ENCODE measurements at places on chromosomes 2 and 18.

- no peak for DNase-seq
Measured at GRCh38 chr2:170253721-170254230, 75.8 kb downstream of the MYO3B start.

- no peak for DNase-seq
Measured at GRCh38 chr2:181163139-181163538, 182.7 kb downstream of the UBE2E3 start.

GRCh38 chr2:100321179-100321865 lies 979 bp downstream of the LONRF2 start:
- no peak for DNase-seq

DNA sequence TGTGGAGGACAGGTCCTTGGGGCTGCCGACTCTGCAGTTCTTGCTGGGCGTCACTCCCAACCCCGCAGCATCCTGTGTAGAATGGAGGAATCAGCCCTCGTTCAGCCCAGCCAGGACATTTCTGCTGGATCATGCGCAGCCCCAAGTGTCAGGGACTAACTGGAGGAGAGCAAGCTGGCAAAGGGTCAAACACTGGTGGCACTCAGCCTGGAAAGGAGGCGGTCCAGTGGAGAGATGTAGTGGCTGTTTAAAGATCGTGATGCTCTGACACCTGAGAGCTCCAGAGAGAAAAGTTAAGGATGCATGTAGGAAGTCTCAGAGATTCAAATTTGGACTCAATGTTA lies 63.6 kb upstream of the SH3RF3 start:
- no peak for DNase-seq

- no peak for DNase-seq
Measured at GRCh38 chr2:47218066-47218581, 63.0 kb upstream of the STPG4 start.

GRCh38 chr2:159946326-159946999 lies 116.0 kb downstream of the PLA2R1 start:
- DNase-seq, result no peak

All from Panc1 (cell line).